ENCODE measurements at places on chromosomes 7 and 10.

GRCh38 chr10:13991353-13991752, 339.4 kb downstream of the FRMD4A start:
- DNase-seq, result no peak

GRCh38 chr7:95303013-95303905, 21.1 kb downstream of the PON1 start:
- no peak for DNase-seq

DNA sequence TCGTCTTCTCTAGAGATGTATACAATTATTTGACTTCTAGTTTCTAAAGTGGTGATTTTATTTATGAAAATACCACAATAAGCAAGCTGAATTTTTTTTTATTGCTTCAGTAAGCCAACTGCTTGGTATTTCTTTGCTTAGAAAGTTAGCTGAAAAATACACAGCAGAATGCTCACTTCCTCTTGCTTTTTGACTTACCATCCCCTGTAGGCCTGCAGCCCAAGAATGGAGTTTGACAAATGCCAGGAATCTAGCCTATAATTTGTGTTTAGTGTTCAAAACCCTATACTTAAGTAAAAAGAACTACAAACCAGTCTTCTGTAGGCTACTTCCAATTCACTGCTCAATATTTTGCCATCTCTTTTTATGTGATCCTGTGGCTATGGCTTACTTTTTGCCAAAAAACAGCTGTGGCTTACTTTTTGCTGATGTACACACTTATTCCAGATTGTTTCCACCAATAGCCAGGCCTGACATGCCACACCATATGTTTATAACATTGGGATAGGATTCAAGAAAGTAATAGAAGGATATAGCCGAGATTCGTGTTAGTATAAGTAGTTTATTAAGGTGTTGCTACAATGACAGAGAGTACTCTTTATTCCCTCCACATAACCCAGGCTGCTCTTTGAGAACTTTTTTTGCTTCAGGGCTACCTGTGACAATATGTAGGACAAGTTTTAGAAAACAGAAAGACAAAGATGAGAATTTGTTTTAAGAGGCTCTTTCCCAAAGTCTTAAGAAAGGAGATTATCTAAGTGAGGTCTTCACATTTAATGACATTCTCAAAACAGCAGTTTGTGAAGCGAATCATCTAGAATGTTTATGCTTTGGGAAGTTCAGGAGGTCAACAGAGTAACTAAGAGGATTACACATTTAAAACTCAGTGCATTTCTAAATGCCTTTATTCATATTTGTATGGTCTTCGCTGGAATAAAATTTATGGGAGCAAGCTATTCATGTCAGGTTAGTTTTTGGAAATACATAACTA, 263.9 kb upstream of the FZD1 start:
- DNase-seq, result no peak

DNA sequence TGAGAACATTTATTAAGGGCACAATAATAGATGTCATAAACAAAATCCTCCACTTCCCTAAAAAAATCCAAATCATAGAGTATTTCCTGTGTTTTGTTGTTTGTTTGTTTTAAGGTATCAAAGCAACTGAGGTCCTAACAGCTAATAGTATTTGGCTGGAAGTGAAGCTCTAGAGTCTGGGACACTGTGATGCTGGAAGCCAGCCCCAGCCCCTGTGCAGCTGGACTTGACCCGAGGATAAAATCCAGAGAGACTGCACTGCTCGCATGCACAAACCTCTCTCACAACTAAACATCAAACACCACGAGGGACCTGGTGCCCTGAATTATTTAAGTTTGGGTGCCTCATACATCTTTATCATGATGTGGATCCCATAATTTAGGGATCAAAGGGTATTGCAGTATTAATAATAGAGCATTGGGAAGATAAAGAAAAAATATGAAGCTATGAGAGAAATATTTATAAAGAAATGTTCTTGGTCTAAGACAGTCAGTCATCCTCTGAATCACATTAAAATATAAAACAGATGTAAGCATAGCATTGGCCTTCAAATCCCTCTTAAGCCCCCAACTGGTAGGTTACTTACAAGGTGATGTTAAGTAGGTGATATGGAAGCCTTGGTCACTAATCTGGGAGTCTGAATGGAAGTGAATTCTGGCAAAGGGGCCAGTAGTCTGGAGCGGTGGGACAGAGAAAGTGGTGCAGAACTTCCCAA, 44.4 kb downstream of the CUBN start:
- DNase-seq, result no peak

DNA sequence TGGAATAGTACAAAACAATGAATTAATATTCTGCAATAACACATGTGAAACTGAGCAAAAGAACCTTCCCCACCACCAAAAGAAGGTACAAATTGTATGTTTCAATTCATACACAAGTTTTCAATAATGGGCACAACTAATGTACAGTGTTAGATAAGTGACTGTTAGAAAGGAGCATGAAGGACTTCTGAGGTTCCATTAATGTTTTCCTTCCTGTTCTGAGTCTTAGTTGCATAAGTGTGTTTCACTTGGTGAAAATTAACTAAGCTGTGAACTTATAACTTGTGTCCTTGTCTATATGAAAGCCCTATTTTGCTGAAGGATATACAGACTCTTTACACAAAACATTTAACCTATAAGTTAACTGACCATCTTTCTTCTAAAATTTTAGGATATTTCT, 8.2 kb downstream of the GSAP start:
- no peak for DNase-seq

GRCh38 chr10:75245354-75246250, 9.8 kb upstream of the COMTD1 start:
- no peak for DNase-seq

- DNase-seq, result no peak
Measured at GRCh38 chr10:102579328-102579727, 65.0 kb upstream of the TRIM8 start.

All from HepG2 (cell line).